Stimulated activated CD8-positive, alpha-beta memory T cell treated with anti-CD3 and anti-CD28 coated beads, Interleukin-7, amount 100 ng/mL, for 48 hours (primary cell): ENCODE measurements at places on chromosomes 3 and 15.

DNA sequence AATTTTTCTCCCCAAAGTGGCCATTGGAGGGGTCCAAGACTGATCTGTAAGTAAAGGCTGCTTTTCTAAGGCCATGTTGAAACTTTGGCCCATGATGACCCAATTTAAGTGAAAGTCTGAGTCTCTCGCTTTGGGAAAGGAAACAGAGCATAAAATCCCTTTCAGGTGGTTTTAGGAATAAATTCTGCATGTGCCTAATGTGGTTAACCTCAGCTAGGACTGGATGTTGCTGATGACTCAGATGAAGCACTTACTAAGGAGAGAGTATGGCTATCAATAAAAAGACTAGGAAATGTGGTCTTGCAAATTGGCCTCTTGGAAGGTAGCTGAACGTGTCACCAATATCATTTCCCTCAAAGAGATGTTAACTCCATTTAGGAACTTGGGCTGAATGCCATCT is 458.5 kb downstream of the AGBL1 start:
- no peak for DNase-seq

DNA sequence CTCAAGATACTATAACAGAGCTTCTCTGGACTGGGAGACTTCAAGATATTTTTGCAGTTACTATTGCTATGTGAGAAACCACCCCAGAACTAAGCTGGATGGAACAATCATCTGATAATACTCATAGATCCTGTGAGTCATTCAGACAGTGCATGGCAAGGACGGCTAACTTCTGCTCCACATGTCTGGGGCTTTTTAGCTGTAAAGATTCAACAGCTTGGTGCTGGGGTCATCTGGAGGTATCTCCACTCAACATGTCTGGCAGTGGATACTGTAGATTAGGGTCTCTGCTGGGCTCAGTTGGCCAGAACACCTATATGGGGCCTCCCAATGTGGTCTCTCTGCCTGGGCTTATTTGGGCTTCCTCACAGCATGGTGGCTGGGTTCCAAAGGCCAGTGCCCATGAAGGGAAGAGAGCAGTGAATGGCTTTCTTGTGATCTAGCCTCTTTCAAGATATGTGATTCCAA is 117.3 kb upstream of the SLC7A14 start:
- no peak for DNase-seq

GRCh38 chr15:48717458-48717857 is 71.9 kb upstream of the FBN1 start:
- no peak for DNase-seq

GRCh38 chr15:101001796-101002195 is 82.6 kb downstream of the LRRK1 start:
- DNase-seq: no peak

GRCh38 chr3:136141291-136141785 is 54.8 kb downstream of the MSL2 start:
- DNase-seq: no peak

- DNase-seq: no peak
Observed at GRCh38 chr15:45132844-45133560, 3.2 kb downstream of the DUOX1 start.

GRCh38 chr3:122934251-122934650 is 93.3 kb downstream of the SEMA5B start:
- no peak for DNase-seq

DNA sequence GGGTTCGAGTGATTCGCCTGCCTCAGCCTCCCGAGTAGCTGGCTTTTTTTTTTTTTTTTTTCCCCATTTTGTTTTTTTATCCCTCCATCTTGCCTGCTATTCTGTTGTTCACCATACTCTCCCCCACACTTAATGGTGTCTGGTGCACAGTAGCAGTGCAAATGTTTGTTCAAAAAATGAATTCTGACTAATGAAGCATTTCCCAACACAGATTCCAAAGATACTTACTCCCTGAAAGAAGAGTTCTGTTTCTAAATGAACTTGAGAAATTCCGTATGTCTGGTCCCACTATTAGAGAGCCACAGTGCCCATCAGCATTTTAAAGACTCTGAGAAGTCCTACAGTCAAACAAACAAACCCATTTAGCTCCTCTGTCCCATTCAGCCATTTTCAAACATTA is 9.5 kb downstream of the EDEM1 start:
- no peak for DNase-seq

DNA sequence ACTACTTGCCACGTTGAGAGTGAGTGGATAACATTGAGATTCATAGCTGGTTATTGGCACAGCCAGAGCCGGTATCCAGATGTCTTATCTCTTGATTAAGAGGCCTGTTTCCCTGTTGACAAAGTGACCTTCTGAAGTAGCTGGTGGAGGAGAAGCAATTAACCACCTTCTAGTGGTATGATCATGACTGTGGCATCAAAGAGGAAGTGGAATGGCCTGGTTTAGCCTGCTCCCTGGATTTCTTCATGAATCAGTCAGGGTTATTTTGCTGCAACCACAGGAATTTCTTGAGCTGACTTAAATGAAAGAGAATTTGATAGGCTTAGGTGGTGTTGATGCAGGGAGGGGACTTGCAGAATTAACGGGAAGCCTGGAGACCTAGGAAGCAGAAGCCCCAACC is 398.3 kb downstream of the MFSD1 start:
- DNase-seq: no peak

- no peak for DNase-seq
Observed at GRCh38 chr3:141388823-141389621, 20.7 kb downstream of the ZBTB38 start.

GRCh38 chr3:79767194-79767904 is 449 bp downstream of the ROBO1 start:
- DNase-seq: no peak

DNA sequence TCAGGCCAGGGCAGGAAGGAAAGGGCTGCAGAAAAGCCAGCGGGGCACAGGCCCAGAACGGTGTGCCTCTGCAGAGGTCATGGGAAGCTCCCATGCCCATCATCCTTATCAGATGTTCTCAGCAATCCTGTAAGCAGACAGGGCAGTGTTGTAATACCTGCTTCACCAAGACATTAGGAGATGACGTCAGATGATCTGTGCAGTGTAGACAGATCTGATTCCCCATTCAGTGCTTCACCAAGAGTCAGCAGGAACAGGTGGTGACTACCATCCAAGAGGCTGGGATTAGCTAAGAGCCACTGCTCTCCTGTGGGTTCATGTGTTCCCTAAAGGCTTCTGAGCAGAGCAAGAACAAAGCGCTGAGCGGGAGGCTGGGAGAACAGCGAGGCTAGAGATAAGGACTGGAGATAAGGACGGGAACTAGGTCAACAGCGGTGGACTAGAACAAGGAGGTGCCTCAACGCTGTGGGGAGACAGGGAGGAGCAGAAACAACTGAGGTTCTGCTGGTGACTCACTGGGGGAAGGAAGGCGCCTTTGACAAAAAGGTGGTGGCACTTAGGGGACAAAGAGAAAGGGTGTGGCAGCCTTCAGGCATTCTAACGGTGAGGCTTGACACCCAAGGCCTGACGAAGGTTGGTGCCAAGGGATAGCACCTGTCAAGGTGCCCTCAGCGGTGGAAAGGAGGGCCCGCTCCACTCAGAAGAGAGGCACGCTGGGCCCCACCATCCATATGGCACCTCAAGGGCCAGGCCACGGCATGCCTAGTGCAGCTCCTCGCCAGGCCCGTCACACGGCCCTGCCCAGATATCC is 28.4 kb downstream of the CCDC12 start:
- peak; percentile 56 for DNase-seq

DNA sequence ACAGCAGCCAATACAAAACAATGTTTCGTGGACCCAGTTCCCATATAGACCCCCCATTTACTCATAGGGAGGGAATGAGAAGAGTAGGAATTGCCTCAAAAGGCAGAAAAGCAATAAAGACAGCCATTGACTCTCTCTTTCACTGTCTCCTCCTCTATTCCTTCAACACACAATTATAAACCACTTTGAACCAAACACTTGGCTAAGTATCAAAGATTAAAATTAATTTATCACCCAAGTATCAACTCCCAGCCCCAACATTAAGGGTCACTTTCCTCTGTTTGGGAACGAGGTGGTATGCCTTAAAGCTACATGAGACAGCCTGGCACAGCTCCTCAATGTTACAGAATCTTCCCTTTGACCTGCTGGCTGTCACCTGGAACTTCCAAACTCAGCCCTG is 16.4 kb upstream of the LRIG1 start:
- no peak for DNase-seq

DNA sequence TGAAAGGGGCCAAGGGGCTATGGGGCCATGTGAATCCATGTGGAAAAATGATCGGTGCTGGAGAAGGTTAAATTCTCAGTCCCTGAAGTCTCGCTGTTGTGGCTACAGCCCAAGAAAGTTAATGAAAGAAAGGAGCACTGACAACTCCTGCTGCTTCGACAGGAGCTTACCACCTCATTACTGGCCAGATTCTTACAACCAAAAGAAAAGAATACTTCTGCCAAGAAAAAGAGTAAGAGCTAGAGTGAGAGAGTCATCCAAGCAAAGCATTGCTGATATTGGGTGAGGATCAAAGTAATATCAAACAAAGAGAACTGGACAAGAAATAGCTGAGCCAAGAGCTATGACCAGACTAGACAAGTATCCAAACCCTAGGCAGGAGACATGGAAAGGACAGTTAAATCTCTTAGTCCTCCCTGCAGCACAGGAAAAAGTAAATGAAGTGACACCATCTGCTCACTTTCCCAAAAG is 348.4 kb upstream of the PLSCR5 start:
- no peak for DNase-seq

GRCh38 chr3:125054062-125054448 is 1.7 kb downstream of the HEG1 start:
- DNase-seq: no peak

DNA sequence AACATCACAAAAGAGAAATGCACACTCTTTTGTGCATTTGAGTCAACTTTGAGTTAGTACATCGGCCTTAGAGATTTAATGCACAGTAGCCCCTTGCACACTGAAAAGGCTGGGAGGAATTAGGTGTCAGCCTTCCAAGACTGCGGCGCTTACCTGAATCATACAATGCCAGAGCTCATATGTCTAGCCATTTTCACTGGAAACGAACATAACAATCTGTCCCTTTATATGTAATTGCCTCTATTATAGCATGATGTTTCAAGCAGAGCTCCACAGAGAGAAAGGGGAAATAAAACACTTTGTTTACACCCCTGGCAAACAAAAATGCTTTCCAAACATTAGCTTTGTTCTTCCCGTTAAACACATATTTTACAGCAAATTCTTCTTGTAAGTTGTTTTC is 315.7 kb upstream of the SLCO3A1 start:
- no peak for DNase-seq

DNA sequence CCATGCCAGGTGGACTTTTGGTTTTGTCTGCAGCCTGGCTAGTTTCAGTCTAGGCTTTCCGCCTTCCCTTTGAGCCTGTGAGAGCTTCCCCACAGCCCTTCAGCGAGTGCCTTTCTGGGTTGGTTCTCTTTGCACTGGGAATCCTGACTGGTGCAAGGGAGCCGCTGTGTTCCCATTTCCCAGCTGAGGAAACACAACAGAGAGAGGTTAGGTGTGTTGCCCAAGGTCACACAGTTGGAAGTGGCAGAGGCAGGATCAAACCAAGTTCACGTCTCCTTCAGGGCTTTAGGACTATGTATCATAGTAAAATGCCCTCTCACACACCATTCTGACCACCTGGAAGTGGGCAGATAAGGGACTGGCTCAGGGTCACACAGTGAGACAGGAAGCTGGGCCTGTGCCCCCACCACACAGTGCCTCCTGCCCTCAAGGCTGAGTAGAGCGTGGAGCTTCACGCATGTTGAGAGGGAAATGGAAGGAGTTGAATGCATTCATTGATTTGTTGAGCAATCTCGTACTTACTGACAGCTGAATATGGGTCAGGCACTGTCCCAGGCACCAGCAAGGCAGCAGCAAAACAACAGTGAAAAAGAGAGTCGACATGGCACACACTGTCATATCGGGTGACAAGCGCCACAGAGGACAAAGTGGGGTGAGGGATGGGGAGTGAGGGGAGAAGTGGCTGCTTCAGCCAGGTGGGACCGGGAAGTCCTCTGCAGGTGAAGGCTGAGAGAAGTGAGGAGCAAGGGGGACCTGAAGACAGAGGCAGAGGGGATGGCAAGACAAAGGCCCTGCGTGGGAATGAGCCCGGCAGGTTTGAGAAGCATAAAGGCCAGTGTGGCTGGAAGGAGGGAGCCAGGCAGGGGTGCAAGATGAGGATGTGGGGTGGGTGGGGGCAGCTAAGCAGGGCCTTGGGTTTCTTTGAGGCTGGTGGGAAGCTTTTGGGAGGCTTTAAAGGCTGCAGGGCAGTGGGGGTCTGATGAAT is 12.3 kb upstream of the ANPEP start:
- DNase-seq: no peak

DNA sequence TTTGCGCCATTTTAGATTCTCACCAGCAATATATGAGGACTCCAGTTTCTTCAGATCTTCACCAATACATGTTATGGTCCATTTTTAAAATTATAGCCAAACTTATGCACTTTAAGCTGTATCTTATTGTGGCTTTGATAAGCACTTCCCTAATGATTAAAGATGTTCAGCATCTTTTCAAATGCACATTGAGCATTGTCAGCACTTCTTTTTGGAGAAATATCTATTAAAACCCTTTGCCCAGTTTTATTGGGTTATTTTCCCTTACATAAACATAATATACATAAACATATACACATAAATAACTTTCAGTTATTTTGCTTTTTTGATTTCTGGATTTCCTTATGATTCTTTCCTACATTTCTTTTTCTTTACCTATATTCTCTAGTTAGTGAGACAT is 83.8 kb downstream of the ROBO1 start:
- no peak for DNase-seq

GRCh38 chr3:53073553-53074365 is 27.9 kb upstream of the SFMBT1 start:
- DNase-seq: no peak

DNA sequence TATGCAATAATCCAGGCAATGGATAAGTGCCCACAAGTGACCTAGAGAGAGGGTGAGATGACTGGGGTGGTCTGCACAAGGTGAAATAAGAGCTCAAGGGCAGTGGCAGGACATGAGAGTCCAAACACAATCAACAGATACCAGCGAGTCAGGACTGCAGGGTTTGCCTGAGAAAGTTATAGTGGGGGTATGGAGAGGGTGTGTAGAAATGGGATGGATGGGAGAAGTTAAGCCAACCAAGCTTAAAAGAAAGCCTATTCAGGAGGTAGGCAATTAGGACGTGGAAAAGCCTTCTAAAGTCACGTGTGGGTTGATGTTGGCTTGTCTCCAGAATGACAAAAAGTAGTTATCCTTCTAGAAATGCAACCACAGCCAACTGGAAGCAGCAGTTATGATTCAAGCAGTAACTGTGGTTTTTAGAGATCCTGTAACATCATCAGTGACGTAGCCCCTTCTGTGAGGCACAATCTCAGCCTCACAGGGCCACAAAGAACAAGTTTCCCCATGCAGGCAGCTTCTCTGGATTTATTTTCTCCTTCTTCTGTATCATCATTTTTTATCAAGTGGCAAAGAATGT is 56.1 kb downstream of the FAM174B start:
- DNase-seq: no peak

- no peak for DNase-seq
Observed at GRCh38 chr3:123722021-123722420, 137.2 kb upstream of the HACD2 start.

- no peak for DNase-seq
Observed at GRCh38 chr15:81411969-81412633, 38.1 kb upstream of the TMC3 start.

DNA sequence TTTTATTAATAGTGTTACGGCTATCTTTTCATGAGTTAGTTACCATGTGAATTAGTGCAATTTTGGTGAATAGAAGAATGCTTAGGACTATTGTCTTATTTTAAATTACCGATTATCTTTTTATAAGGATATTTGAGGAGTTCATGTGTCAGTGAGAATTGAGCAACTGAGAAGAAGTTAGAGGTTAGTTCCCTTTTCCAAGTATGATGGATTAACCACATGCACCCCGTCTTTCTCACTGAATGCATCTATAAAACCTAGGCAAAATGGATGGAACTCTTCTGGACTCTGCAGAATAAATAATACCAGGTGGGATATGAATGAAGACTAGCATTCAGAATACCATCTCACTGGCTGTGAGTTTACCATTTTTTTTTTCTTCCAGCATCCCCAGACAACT is 74.3 kb downstream of the TCF12 start:
- no peak for DNase-seq
